GOT3 (cell line): ENCODE measurements at places on chromosomes 1 and 21.

GRCh38 chr1:77940921-77941570 lies 37.8 kb downstream of the FUBP1 start:
- no peak for DNase-seq

- peak; percentile 51 for DNase-seq
These were observed at the start of gene GPATCH4 for GRCh38 chr1:156601122-156601830. TSS of gene GPATCH4 (minus strand) at chr1:156601479.

- DNase-seq: no peak
These were observed 397.2 kb downstream of the DUSP10 start for GRCh38 chr1:221344693-221345092.

DNA sequence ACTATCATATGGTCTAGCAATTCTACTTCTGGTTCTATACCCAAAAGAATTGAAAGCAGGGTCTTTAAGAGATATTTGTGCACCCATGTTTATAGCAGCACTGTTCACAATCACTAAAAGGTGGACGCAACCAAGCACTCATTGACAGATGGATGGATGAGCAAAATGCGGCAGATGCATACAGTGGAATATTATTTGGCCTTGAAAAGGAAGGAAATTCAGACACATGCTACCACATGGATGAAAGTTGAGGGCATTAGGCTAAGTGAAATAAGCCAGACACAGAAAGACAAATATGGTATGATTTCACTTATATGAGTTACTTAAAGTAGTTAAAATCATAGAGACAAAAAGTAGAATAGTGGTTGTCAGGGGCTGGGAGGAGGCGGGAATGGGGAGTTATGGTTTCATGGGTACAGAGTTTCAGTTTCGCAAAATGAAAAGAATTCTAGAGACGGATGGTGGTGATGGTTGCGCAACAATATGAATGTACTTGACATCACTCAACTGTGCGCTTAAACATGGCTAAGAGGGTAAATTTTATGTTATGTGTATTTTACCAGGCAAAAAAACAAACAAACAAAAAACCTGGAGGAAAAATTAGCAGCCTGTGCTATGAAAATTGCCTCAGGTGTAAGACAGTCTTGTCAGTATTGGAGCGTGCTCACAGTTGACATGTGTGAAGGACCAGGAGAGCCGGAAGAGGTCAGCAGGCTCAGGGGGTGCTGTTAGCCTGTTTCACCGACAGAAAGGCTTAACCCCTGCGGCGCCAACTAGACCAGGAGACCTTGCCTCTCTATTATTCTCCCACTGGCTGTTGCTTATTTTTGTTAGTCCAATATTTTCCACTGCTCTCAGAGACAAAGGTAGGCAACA lies 26.5 kb downstream of the CD247 start:
- no peak for DNase-seq

DNA sequence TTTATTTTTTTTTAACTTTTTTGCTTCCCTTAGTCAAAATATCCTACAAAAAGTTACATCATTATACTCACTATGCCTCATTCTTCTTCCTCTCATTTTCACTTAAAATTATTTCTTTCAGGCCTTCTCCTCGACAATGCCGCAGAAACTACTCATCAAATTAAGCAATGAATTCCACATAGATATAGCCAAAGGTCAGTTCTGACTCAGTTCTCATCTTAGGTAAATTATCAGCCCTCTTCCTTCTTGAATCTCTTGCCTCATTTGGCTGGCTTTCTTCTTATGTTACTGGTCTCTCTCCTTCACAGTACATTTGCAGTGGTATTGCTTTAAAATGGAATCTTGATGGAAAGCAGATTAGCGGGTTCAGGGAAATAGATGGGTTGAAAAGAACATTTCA lies 260.7 kb upstream of the BRINP3 start:
- DNase-seq: no peak

GRCh38 chr1:46219551-46220520 lies 16.7 kb downstream of the LURAP1 start:
- no peak for DNase-seq

GRCh38 chr1:8362701-8363101 lies 44.8 kb downstream of the SLC45A1 start:
- no peak for DNase-seq

DNA sequence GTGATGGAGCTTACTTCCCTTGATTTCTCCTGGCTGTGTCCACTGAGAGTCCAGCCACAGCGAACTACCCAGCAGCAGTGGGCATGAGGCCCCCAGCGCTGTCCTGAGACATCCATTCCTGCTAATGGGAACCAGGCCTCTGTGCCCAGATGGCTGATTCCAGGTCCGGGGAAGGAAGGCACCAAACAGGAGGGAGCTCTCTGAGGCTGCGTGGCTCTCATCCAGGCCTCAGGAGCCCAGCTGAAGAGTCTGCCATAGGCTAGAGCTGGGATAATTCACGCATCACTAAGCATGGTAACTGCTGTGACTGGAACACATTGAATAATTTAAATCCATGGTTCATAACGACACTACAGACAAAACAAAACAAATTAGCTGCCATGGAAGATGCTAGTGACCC lies 24.7 kb upstream of the LRRC47 start:
- no peak for DNase-seq

DNA sequence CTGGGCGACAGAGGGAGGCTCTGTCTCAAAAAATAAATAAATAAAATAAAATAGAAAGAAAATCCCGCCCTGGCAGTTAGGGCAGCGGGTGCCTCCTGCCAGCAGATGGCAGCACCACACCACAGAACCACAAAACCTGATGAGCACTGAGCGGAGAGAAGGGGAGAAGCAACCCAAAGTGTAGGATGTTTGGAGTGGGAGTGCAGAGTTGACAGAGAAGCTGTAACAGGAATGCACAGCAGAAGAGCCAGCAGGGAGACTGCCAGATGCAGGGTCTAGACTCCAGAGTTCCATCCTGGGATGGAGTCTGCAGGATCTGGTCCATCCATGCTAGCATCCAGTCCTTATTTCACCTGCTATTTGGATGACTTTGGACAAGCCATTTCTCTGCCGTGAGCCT lies 29.7 kb upstream of the KIRREL1 start:
- DNase-seq: peak; percentile 14

DNA sequence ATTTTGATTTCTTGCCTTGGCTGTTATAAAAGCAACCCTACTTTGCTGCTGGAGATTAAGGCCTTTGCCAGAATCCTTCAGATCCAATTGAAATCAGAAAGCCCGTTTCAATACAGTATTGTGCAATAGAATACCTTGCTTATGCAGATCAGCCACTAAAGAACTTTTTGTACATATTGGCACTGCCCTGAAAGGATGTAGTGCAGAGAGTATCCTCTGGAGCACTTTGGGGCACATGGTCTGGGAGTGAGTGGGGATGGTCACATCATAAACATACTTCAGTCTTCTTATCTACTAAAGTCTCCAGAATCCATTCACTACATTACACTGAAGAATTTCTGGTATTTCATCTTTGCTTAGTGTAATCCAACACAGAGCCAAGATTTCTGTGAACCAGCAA lies 189.0 kb downstream of the CENPF start:
- DNase-seq: no peak

DNA sequence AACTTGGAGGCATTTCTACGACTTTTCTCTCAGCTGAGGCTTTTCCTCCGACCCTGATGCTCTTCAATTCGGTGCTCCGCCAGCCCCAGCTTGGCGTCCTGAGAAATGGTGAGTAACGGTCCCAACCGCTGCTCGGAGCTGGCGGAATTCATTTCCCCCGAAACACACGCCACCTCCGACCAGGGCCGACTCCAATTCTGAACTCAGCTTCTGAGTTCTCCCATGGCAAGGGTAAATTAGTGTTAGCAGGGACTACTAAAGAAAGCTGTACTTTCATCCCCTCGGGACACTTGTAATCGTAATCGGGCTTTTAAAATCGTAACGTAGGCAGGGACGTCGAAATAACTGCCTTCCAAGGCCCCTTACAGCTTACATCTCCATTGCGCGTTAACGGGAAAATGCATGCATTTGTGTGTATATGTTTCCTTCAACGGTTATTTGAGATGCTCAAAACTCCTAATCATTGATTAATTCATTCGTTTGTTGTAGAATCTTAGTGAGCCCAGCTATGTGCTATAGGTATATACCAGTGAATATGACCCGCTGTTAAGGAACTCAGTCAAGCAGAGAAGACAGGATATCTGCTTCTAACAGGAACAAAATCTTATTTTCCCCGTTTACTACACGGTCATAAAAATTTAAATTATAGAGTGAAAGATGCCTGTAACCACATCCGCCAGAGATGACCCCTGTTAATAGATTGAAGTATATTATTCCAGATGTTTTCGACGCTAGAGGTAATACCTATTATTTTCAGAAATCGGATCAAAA lies 472 bp downstream of the DTL start:
- no peak for DNase-seq

DNA sequence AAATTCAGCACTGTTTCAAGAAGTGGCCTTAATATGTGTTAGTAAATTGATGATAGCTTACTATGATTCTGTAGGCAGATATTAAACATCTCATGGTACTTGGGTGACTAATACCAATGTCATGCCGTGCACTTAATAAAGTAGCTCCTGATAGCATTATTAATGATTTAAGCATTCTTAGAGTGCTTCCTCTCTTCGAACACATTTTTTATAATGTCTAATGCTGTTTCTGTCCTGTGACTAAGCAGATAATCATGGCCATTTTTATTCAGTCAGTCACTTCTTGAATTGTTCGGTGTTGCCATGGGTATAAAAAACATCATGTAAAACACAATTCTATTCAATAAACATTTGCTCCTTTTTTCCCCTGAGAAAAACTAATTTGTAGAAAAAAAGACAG lies 804.6 kb upstream of the ADGRL4 start:
- no peak for DNase-seq

- no peak for DNase-seq
These were observed 141.4 kb upstream of the BEND5 start for GRCh38 chr1:48917901-48918603.

DNA sequence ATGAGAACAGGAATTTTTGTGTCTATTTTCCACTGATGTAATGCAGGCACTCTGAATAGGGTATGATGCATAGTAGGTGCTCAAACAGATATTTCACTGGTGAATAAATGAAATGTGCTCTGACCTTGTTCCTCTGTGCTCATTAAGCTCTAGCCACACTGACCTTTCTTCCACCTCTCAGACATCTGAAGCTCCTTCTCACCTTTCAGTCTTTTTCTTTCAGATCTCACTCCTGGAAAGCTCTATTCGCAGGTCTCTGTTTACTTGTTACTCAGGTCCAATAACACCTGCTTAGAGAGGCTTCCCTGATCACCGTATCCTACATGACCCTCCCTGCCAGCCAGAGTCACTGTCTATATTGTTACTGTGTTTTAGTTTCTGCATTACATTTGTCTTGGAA lies 59.2 kb upstream of the IVNS1ABP start:
- no peak for DNase-seq

GRCh38 chr1:242187816-242188215 lies 188.9 kb upstream of the MAP1LC3C start:
- no peak for DNase-seq

DNA sequence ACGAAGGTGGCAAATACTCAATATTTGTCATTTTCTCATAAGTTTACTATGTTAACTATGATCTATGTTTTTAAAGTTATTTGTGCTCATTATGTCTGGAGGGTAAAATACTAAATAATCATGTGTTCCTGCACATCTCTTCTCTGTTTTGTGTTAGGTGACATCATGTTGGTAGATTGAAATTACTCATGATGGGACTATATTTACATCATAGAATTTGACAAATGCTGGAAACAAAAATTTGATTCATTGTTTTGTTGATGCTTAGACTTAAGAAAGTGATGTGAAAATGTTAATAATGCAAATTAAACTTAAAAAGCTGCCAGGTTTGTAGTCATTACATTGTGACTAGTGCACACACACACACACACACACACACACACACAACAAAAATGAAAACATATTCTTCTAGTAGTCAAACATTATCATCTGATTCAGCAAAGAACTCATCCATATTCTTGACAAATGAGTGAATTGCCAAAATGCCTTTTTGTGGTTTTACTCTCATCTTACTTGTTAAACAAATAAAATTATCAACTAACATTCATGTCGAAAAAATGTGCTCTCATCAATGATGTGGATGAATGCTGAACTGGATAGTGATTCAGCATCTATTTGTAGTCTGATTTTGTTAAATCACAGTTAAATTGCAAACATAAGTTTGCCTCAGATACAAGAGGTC lies 870.7 kb downstream of the BRINP3 start:
- DNase-seq: no peak

GRCh38 chr21:24903994-24904635 lies 703.2 kb downstream of the MRPL39 start:
- no peak for DNase-seq

DNA sequence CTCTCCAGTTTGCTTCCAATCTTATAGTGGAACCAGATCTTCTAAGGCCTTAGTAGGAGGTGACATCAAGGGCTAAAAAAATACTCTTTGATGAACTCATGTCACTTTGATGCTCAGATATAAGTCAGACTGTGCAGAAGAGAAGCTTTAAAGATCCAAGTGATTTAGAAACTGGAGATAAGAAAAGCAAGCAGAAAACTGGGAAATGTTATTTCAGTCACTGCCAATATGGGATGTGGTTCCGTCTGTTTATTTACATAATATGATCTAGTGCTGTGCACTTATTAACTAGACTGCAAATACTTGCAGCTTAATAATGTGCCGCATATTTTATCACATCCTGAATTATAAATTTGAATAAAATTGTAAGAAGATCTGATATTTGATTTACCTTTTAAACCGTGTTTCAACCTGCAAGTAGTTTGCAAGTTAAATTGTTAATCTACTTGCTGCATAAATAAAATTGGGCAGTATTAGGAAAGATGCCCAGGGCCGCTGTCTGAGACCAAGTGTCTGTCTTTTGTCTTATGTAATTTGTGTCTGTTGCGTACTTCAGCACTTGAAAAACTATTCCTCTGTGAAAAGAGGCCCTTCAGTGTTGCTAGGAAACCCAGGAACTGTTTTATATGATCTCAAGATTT lies 29.6 kb downstream of the CXADR start:
- no peak for DNase-seq

- no peak for DNase-seq
These were observed 3.0 kb upstream of the SMIM11 start for GRCh38 chr21:34372321-34372720.

GRCh38 chr1:57361516-57361915 lies 62.3 kb downstream of the DAB1 start:
- no peak for DNase-seq

GRCh38 chr1:56577406-56578137 lies 1.8 kb downstream of the PLPP3 start:
- DNase-seq: no peak

GRCh38 chr1:52234708-52235107 lies 92.8 kb downstream of the ZFYVE9 start:
- no peak for DNase-seq

GRCh38 chr1:104636581-104636980 lies 886.9 kb downstream of the AMY1C start:
- no peak for DNase-seq

DNA sequence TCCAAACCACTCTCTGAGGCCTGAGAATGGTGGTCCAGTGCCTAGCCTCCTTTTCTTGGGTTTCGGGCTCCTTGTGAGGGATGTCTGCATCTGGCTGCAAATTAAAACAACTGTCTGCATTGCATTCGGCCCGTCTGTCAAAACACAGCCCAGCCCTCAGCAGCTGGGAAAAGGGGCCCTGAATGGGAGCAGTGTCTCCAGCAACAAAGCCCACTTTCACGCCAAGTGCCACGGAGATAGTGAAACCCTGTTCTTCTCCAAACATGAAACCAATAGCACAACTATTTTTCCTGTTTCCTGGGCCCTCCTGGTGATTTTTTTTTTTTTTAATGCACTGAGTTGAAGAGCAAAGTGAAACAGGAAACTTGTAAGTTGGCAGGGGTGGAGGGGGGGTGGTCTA lies 138.4 kb downstream of the PLXNA2 start:
- DNase-seq: no peak

GRCh38 chr1:184771190-184771691 lies 16.6 kb upstream of the EDEM3 start:
- no peak for DNase-seq
